Keratinocyte (primary cell): ENCODE measurements at places on chromosomes 12 and 14.

DNA sequence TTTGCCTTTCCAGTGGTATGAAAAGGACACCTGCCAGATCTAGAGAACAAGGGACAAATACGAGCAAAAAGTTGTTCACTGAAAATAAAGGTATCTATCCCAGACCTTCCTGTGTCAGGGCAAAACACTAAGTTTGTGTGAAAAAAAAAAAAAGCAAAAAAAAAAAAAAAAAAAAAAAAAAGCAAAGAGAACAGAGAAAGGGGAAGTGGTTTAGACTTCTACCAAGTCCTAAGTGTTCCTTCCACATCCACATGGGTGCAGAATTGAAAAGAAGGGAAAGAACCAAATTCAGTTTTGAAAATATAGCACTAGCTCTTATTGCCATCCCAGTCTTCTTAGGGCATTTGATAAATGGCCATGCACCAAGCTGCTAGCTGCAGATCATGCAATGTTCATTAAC, 41.7 kb downstream of the ZCRB1 start:
- no peak for DNase-seq

DNA sequence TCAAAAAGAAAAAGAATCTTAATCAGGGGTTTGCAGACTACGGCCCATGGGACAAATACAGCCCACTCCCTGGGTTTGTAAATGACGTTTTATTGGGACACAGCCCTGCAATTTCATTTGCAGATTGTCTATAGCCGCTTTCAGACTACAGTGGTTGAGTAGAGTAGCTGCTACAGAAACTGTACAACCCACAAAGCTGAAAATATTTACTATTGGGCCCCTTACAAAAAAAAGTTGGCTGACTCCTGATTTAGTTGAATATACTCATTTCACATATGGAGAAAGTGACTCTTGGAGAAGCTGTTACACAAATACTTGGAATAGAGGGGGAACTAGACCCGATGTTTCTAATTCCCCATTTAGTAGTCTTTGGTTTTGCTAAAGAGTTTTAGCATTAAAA, 162.5 kb upstream of the NOS1 start:
- no peak for DNase-seq

- no peak for DNase-seq
These were observed 22.6 kb downstream of the INSM2 start for GRCh38 chr14:35556548-35556947.

- DNase-seq = no peak
These were observed 109.9 kb downstream of the NAV3 start for GRCh38 chr12:77940567-77940966.

GRCh38 chr12:54398995-54399793, 14.7 kb upstream of the ZNF385A start:
- DNase-seq = no peak

DNA sequence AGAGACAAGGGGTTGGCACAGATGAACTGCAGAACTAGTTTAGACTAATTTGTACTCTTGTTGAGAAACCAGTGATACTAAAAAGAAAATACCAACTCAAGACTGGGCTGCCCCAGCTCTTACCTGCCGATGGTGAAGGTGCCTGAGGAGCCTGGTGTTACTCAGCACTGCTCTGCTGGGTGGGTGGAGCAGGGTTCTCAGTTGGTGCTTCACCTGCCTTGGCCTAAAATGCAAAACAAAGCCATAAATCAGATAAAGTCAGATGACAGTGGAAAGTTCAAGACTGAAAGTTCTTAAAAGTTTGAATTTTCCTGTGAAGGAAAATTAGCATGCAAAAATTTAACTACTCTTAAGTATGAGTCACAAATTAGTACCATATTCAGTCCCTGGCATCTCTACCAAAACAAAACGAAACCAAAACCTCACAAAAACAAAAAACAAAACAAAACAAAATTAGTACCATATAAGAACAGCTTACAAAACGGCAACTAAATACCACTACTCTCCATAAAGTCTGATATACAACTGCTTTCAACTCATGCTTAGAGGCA, 21.9 kb downstream of the YBX3 start:
- no peak for DNase-seq

- no peak for DNase-seq
These were observed 14.1 kb downstream of the EIF2B2 start for GRCh38 chr14:75016815-75017214.
